ENCODE measurements at places on chromosomes 16 and 17.

- no peak for DNase-seq
These were observed 1.4 kb upstream of the CA4 start for GRCh38 chr17:60148373-60148772.

DNA sequence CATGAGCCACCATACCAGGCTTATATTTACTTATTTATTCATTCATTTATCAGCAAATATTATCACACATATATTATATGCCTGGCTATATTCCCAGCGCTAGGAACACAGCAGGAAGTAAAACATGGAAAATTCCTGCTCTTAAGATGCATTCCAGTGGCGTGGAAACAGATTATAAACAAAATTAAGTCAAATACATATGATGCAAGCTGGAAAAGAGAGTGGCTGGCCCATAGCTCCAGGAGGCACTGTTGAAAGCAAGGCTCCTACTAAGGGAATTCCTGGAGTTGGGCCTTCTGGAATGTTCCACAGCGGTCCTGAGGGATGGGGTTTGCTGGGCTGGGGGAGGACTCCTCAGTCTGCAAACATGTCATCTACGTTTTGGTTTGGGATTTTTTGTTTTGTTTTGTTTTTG, 18.4 kb downstream of the ADCY9 start:
- DNase-seq = no peak

DNA sequence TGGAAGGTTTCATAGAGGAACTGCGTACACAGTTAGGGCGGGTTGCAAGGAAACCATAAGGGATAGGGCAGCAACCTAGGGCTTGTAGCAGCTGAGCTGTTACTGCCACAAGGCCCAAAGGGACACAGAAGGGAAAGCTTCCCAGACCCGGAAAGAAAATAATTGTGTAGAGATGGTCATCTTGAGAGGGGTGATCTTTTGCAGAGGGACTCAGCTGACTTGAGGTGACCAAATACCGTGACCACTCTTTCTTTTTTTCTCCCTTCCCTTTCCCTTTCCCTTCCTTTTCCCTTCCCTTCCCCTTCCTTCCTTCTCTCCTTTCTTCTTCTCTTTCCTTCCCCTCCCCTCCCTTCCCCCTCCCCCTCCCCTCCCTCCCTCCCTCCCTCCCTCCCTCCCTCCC, 8.5 kb upstream of the CREBBP start:
- DNase-seq = no peak

GRCh38 chr17:77505181-77505639, 364.4 kb downstream of the SEC14L1 start:
- DNase-seq = no peak

Data from NCI-H1436 treated with DMSO at 0.1 percent for 48 hours (cell line).